ENCODE measurements at places on chromosomes 3 and 15. TPM values are rescaled to one million over a fixed set of nuclear protein-coding genes. Genes with fewer than 3 reads are reported as not detected.

DNA sequence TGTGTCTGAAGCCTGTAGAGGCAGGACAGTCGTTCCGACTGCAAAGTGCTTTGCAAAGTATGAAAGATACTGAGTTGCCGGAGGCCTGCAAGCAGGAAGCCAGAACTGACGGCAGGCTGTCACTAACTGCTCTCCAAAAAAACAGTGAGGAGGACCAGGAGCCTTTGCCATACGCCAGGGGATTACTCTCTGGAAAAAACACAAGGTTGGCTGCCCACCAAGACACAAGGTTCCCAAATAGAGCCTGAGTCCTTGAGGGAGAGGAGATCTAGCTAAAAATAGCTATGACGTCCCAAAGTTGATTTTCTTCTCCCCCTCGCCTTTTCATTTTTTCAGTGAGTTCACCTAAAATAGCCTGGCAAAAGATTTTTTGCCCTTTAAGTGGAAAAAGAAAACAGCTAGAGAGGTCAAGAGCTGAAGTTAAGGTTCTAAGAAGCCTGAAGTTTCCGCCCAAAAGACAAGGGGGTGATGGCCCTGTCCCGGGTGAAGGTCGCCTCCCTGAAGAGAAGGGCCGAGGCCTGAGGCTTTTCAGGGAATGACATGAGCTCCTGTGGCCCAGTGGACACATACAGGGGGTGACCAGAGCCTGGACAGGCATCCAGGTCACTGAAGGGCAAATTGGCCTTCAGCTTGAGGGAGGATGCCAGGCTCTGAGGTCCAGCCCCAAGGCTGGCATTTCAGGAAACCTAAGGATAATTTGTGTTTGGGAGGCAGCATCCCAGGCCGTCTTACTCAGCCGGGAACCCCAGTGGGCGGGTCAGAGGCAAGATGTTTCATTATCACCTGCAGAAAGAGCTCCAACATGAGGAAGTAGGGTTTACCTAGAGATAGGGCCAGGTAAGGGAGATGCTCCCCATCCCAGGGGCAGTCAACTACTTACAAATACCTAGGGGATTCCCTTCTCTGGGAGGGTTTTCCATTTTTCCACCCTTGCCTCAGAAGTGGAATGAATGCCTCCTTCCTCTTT, 44.9 kb upstream of the DGKG start:
- no peak for DNase-seq

DNA sequence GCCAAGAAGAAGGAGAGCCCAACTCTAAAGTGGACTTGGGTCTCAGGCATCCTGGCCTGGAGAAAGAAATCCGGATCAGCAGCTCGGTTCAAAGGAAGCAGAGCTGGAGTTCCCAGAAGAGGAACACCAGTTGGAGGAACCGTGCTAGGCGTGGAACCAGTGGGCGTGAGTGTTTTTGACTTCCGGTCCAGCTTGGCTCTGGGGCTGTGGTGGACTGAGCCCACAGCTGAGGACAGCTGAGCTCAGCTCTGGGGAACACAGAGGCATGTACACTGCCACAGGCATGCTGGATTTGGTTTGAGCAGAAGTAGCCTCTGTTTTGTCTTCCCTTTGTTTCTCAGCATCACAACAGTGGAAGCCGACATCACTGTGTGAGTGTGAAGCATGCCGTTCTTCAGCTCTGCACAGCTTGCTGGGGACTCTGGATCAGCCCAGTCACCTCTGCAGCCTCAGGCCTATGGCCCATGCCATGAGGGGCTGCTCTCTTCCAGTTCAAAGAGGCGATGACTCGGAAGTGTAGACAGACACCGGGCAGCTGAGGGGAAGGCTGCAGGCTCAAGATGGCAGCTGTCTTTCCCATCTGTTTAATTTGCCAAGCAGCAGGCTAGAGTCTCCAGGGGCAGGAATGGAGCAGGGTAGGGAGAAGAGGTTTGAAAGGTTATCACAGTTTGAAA, 185.8 kb upstream of the UBE3A start:
- DNase-seq: no peak

The C3orf22 gene
- 0.44 TPM for total RNA-seq

The ITGB5 gene
- total RNA-seq: 58.8 TPM

The TTLL13 gene
- 0.69 TPM for total RNA-seq

The LYZL4 gene
- total RNA-seq: not detected

Data from progenitor cell of endocrine pancreas (in vitro differentiated cells).